ENCODE measurements at places on chromosomes 6 and 20.

DNA sequence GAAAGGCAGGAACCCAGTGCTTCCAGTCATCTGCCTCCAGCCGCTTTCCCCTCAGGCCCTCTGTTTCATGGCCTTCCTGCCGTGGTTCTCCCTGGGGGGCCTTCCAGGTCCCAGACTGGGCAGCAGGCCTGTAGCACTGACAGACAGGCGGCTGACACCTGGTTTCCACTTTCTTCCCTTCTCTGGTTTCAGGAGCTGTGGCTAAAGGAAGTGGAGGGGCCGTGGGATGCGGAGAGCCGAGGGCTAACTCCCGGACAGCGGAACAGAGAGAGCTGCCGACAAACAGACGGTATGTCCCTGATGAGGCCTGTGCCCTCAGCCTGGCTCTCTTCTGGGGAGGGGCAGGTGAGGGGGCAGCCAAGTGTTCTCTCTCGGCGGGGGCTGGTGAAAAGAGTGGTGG lies 12.5 kb downstream of the LRRC73 start:
- DNase-seq, result no peak

DNA sequence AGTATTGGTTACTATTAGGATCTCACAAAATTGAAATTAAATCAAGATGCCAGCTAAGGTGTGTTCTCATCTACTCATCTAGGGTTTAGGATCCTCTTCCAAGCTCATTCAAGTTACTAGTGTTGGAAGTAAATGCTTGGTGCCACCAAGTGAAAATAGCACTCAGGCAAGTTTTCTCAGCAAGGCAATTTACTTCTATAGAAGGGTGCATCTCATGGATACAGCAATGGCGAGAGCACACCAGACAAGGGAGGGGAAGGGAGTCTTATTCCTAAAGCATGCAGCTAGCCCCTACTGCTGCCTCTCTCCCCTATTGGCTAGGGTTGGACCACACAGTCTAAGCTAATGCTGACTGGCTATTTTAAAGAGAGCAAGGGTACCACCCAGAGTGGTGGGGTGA lies 23.0 kb upstream of the FAM8A1 start:
- DNase-seq, result no peak

DNA sequence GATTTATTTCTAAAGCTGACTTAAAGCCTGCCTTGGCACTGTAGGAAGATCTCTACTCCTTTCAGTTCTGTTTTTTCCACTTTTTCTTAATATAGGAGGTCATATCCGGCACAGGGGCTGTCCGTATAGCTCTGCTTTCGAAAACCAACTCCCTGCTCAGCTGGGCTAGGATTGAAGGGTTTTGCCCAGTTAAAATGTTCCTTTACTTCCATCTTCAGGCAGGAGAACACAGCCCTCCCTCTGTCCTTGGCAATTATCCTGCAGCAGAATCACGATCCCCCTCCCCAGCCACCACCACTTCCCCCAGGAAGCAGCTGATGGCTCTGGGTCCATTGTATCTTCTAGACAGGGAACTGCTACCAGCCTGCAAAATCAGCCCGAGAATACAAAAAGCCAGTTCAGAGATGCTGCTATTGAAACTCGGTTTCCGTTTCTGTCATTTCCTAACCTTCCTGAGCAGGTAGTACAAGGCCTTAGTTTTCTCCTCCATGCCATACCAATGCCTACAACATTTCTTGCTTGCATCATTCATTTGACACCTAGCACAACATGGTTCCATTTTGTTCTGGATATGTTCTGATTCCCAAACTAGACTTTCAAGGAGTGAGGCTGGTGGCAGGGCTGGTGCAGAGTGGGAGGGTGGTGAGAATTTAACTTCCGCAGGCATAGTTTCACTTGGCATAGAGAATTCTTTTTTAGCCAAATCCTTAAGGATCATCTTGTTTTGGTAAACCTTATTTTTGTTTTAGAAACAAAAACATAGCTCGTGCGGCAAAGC lies 53.9 kb downstream of the FAM50B start:
- DNase-seq, result no peak

- no peak for DNase-seq
These were observed 168.5 kb upstream of the SIM1 start for GRCh38 chr6:100633096-100633777.

- no peak for DNase-seq
These were observed 797.0 kb upstream of the GJE1 start for GRCh38 chr6:141335477-141336273.

DNA sequence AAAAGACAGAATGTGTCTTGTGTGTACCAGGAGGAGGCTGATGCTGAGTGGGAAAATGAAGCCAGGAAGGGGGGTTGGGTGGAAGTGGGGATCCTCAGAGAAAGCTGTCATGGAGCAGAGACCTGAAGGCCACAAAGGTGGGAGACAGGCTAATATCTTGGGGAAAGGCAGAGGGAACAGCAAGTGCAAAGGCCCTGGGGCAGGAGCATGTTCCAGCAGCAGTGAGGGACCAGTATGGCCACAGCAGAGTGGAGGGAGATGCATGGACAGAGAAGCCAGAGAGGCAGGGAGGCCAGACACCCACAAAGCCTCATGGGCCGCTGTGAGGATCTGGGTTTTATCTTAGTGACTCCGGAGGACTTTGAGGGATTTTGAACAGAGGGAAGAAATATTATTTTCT lies 254.2 kb upstream of the SULF2 start:
- DNase-seq, result no peak

DNA sequence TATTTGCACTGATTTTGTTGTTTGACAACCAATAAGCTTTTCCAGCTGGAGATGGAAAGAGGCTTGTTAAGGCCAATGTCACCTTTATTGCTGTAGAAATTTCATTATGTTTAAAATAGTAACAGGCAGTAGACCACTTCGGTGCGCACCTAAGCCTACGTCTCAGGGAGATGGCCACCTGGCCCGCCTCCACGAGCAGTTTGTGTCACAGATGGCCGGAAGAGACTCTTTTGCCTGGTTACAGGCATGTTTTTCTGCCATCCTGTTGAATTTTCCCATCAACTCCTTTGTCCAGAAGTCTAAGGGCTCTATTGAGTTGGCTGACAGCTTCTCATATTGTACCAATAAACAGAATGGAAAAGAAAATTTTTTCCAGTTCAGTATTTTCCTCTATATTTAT lies 51.0 kb downstream of the SLC9A8 start:
- no peak for DNase-seq

DNA sequence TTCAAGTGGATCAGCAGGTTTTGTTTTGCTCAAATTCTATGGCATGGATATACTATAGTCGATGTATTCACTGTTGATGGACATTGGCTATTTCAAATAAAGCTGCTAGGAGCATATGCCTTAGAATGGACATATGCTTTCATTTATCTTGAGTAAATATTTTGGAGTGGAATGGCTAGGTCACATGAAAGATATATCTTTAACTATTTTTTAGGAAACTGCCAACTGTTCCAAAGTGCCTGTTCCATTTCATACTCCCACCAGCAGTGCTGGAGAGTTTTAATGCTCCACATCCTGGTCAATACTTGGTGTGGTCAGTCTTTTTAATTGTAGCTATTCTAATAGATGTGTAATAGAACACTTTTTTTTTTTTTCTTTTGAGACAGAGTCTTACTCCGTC lies 81.1 kb upstream of the PIM1 start:
- DNase-seq, result no peak

GRCh38 chr6:113971741-113972140 lies 793 bp upstream of the HDAC2 start:
- DNase-seq, result no peak

GRCh38 chr20:63457737-63458136 lies 14.7 kb downstream of the KCNQ2 start:
- DNase-seq, result no peak

- no peak for DNase-seq
These were observed 20.5 kb downstream of the TSHZ2 start for GRCh38 chr20:52992632-52993031.

DNA sequence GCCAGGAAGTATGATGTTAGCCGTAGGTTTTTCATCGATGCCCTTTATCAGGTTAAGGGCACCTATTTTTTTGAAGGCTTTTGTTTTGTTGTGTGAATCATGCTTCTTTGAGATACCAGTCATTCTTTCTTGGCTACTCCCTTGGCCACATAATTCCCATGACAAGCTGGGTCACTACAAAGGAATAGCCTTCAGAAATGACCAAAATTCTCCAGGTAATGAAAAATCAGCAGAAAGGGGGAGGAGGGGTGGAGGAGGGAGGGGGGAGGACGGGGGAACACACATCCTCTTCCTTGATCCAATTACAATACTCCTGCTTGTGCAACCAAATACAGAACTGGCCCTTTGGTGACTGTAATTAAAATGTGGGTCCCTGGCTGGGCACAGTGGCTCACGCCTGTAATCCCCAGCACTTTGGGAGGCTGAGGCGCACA lies 21.7 kb upstream of the TGM2 start:
- DNase-seq, result no peak

DNA sequence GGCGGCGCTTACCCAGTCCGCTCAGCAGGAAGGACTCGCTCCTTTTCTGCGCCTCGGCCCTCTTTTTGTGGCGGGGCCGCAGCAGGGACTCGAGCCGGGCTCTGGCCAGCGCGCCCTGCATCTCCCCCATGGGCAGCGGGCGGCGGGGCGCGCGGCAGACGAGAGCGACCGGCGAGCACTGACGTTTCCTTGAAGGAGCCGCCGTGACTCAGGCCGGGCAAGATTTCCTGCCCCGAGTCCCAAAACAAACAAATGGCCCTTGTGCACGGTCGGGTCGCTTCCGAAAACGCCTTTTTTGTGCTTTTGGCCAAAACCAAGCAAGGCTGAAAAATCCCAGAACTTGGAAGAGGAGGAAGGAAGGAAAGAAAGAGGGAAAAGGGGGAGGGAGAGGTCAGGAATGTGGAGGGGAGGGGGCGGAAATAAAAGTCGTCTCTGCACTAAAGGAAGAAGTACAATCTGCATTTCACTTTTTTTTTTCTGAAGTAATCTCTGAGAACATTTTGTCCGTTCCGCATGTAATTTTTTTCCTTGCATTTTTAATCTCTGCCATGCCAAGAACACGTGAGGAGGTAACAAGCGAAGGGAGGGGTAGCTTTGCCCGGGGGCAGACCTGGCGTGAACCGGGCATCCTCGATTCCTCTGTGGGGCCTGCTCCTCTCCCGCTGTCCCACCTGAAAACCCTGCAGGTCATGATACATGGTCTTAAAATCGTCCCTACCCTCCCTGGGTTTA lies 123.3 kb upstream of the SLC2A12 start:
- DNase-seq, result no peak

- DNase-seq, result no peak
These were observed 114.8 kb upstream of the CD93 start for GRCh38 chr20:23200914-23201313.

DNA sequence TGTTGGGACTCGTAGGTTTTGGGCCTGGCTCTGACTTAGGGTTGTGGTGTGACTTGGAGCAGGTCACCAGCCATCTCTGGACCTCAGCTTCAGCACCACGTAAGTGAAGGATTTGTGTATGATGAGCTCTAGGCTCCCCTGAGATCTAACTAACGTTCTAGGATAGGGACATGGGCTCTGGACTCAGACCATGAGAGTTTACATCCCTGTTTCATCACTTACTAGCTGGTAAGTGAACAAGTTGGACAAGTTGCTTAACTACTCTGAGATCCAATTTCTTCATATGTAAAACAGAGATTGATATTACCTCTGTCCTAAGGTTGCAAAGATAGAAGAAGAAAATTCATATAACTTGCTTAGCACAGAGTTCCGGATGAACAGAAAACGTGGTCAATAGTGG lies 20.3 kb upstream of the PNPLA1 start:
- no peak for DNase-seq

DNA sequence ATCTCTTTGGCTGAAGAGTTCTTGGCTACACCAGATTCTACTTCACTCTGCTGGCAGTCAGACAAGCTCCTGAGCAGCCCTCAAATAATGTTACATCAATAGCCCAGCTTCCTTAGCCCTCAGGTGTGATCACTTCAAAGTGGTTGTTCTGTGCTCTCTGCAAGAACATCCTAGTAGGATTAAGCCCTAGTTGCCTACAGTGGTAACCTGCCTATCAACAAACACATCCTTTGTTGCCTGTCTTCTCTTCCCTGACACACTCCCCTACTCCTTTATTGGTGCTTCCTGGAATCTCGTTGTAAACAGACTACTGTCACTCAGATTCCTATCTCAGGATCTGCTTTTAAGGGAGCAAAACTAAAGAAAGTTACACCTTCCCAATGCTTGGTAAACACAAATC lies 45.1 kb upstream of the TASP1 start:
- DNase-seq, result no peak

- no peak for DNase-seq
These were observed 140.3 kb downstream of the MBOAT1 start for GRCh38 chr6:20071998-20072397.

DNA sequence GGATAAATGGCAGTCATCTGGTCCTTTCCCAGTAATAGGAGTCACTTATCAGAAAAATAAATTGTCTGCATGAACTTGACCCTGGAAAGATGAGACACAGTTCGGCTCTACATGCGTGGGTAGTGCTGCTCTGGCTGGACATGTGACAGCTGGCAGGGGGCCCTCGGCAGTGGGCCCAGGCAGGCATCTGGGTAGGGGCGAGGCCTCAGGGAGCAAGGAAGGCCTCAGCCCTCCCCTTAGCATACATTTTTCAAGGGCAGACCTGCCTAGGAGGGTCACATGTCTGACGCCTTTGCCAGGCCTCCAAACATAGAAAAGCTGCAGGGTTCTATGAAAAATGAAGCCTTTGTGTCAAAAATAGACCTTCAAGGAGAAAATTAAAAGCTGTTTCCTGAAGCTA lies 12.8 kb upstream of the ILRUN start:
- DNase-seq, result peak; percentile 50

GRCh38 chr20:38197619-38198018 lies 32.5 kb upstream of the TGM2 start:
- DNase-seq, result no peak

DNA sequence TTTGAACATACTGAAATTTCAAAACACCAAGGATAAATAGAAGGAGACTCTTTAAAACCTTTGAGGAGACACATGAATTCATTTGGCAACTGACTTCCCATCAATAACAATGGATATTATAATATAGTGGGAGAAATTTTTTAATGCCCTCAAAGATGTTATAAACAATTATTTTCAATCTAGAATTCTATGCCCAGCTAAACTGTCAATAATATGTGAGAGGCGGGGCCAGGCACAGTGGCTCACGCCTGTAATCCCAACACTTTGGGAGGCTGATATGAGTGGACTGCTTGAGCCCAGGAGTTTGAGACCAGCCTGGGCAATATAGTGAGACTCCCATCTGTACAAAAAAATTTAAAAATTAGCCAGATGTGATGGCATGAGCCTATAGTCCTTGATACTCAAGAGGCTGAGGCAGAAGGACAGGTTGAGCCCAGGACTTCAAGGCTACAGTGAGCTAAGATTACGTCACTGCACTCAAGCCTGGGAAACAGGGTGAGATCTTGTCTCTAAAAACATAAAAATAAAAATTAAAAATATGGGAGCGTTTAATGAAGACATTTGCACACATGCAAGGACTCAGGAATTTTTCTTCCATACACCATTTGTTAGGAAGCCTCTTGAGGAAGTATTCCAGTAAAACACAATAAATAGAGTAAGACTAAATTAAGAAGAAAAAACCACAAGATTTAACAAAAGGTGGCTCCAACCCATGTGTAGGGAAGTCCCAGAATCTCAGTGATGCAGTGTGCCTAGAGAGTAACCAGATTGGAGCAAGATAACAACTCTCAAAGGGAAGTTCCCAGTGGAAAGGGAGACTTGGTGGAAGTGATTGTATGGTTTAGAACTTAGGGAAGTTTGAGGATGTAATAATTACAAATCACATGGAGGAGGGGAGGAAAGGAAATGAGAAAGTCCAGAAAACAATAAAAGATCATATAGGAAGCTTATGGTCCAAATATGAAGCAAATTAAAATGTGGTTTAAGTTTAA lies 26.3 kb upstream of the ETV7 start:
- DNase-seq, result no peak

- no peak for DNase-seq
These were observed 197.9 kb upstream of the GRIK2 start for GRCh38 chr6:101195588-101195987.

GRCh38 chr6:160447350-160447749 lies 99.2 kb downstream of the SLC22A3 start:
- DNase-seq, result no peak
